Articular chondrocyte of knee joint (primary cell): ENCODE measurements at places on chromosomes 3 and 15. TPM values are rescaled to one million over a fixed set of nuclear protein-coding genes. Genes with fewer than 3 reads are reported as not detected.

CLRN1 gene
- not detected in 2 replicates for total RNA-seq

IDH3A gene
- total RNA-seq = 38.9 and 54.4 TPM in 2 replicates

TMEM207 gene
- not detected in 2 replicates for total RNA-seq

XCR1 gene
- total RNA-seq = not detected in 2 replicates

GOLGA6A gene
- 0.11 and 0.13 TPM in 2 replicates for total RNA-seq

SCAANT1 gene
- not detected in 2 replicates for total RNA-seq

ZKSCAN7 gene
- 6.1 and 9.0 TPM in 2 replicates for total RNA-seq

ZBBX gene
- 0.11 TPM in 1 of 2 replicates, not detected in the other for total RNA-seq

GHSR gene
- not detected in 2 replicates for total RNA-seq

TERC gene
- total RNA-seq = 119 and 220 TPM in 2 replicates

POLQ gene
- total RNA-seq = 2.5 and 4.5 TPM in 2 replicates

SLC51B gene
- total RNA-seq = not detected in 2 replicates

LRRC2 gene
- total RNA-seq = 10.5 and 18.0 TPM in 2 replicates

KCNH8 gene
- total RNA-seq = not detected in 2 replicates

SLC6A20 gene
- not detected in 2 replicates for total RNA-seq

NUP210 gene
- total RNA-seq = 0.26 and 0.32 TPM in 2 replicates

TGM5 gene
- 0.22 and 0.78 TPM in 2 replicates for total RNA-seq

ZBTB20 gene
- total RNA-seq = 48.2 and 52.0 TPM in 2 replicates

TEX9 gene
- total RNA-seq = 10.8 and 13.5 TPM in 2 replicates

GLDN gene
- 56.1 and 57.2 TPM in 2 replicates for total RNA-seq

ABHD2 gene
- 124 and 169 TPM in 2 replicates for total RNA-seq

LMOD3 gene
- total RNA-seq = 0.22 and 0.39 TPM in 2 replicates

BDH1 gene
- 4.9 and 7.8 TPM in 2 replicates for total RNA-seq

GATM gene
- 0.39 and 0.76 TPM in 2 replicates for total RNA-seq

PLOD2 gene
- total RNA-seq = 345 and 363 TPM in 2 replicates

LXN gene
- total RNA-seq = 71.9 and 248 TPM in 2 replicates

TMPRSS7 gene
- not detected in 2 replicates for total RNA-seq

ZNF620 gene
- 1.2 and 1.6 TPM in 2 replicates for total RNA-seq

SKOR1 gene
- total RNA-seq = 0.11 and 0.13 TPM in 2 replicates

MAP2K1 gene
- 24.8 and 27.3 TPM in 2 replicates for total RNA-seq

RFC4 gene
- total RNA-seq = 14.6 and 23.1 TPM in 2 replicates

BFSP2 gene
- not detected in 2 replicates for total RNA-seq
